ENCODE measurements at places on chromosomes 12 and 14.

DNA sequence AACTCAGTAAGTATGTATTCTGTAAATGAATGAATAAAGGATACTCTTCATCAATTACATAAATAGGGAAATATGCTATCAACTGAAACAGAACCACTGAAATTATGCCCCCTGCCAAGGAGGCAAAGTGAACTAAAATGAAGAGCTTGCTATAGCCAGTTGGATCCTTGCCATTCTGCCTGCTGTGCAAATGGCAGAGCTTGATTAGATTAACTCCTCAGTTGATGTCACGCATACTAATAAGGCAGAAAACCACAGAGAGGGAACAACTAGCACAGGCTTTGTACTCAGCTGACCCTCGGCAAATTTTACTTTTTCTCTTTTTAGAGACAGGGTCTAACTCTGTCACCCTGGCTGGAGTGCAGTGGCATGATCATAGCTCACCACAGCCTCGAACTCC is 36.7 kb upstream of the FERMT2 start:
- DNase-seq: no peak

DNA sequence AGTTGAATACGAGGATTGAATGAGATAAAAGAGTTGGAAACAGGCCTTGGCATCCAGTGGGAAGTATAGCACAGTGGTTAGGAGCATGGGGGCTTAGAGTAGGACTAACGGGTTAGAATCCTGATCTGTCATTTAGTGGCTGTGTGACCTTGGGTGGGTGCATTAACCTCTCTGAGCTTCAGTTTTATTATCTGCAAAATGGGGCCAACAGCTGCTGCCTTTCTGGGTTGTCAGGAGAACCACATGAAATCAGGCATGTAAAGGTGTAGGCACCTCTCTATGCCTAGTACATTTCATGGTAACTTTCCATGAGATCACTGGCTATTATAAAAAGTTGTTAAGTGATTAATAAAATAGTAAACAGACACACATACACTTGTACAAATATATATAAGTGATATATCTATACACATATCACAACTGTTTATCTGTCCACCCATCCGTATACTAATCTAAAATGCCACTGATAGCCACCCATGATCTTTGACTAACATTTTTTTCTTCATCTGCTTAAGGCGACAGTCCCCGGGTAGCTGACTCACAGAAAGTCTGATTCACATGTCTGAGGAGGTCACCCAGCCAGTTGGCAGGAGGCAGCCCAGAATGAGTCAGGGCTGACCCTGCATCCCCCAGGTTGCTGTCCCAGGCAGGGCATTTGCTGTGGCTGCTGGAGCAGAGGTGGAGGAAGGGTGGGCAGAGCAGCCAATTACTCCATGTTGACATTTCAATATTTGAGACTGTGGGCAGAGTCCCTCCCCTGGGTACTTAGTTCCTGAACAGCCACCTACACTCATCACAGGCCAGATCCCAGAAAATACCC is 125.6 kb upstream of the NOS1 start:
- DNase-seq: no peak

DNA sequence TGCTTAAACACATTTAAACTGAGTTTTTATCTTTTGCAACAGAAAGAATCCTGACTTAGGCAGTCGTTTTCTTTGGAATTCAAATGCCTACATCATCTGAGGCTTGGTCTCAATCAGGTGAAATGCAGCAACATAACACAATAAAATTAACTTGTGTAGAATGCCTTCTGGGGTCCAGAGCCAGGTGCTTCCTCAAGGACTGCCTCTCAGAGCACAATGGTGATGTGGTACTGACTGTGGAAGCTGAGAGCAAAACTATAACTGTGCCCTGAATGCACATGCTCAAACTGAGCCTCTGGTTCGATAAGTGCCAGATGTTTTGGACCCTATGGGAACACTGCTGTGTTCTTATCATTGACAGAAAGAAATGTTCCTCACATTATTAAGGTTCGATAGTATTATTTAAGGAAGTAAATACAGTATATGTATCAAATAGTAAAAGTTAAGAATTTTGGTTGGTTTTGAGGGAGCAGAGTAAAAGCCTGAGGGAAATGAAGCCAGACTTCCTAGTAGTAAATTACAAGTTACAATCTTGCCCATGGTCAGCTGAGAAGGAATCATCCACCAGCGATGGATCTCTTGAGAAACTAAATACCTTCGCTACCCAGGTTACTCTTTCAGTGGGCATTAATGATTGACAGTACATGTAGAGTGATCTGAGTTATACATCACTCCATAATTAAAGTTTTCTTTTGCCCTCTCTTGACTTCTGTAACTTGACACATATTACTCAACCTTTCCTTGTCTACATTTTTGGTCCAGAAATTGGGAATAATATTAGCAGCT is 122.9 kb upstream of the ATP2B1 start:
- DNase-seq: no peak

DNA sequence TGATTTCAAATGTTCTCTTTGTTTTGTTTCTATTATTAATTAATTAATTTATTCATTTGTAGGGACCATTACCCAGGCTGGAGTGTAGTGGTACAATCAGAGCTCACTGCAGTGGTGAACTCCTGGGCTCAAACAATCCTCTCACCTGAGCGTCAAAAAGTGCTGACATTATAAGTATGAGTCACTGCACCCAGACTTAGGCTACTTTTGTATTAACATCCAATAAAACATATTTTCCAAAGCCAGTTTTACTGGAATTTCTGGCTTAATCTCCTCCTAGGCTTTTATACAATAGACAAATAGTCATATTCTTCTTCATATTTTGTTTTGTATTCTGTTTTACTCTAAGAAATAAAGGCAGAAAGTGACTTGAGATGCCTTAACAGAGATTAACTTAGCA is 749.6 kb downstream of the SLC16A7 start:
- DNase-seq: no peak

DNA sequence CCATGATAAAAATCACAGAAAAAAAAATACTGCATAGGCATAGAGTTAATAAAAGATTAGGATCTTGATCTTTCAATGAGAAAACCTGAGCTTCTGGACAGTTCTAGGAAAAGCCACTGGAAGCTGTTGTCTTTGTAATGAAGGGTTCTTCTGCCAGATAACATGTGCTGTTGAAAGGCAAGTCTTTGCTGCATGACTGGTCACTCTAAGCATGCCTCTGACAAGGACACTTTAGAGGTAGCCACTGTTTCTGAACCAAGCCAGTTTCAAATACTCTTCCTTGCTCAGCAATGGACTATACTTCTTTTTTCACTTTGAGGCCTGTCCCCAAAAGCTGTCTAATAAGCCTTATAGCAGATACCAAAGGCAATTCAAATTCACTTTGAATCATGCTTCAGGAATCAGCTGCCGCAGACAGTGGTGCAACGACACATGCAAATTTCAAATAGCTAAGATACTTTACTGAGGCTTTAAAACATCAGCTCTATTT is 70.2 kb downstream of the BTG1 start:
- DNase-seq: peak; percentile 66

DNA sequence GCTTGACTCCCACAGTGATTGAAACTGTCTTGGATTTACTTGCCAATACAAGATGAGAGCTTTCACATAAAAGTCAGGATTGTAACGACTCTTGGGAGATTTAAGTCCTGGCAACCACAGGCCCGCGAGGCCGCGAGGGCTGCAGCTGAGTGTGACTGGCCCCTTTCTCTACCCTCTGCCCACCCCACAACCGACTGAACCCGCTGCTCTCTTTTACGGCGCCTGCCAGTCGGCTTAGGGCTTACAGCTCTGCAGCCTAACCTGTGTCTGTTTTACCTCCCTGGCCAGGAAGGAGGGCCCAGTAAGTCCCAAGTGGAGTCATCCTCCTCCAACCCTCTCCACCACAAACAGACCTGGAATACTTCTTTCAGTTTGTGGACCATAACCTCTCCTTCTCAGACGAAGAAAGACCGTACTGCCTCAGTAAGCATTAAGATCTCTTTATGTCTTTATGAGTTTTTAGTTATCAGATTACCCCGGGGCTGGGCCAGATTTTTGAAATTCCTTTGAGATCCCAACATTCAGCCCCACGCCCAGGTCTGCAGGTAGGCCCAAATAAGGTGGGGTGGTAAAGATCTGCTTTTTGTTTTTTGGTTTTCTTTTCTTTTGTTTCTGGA is 12.6 kb upstream of the TIGAR start:
- no peak for DNase-seq

- DNase-seq: peak; percentile 87
Measured at GRCh38 chr14:55454264-55455002, 14.0 kb upstream of the TBPL2 start.

- no peak for DNase-seq
Measured at GRCh38 chr12:82047446-82047845, 288.3 kb upstream of the PPFIA2 start.

- DNase-seq: no peak
Measured at GRCh38 chr12:76156726-76157125, 72.2 kb upstream of the NAP1L1 start.

DNA sequence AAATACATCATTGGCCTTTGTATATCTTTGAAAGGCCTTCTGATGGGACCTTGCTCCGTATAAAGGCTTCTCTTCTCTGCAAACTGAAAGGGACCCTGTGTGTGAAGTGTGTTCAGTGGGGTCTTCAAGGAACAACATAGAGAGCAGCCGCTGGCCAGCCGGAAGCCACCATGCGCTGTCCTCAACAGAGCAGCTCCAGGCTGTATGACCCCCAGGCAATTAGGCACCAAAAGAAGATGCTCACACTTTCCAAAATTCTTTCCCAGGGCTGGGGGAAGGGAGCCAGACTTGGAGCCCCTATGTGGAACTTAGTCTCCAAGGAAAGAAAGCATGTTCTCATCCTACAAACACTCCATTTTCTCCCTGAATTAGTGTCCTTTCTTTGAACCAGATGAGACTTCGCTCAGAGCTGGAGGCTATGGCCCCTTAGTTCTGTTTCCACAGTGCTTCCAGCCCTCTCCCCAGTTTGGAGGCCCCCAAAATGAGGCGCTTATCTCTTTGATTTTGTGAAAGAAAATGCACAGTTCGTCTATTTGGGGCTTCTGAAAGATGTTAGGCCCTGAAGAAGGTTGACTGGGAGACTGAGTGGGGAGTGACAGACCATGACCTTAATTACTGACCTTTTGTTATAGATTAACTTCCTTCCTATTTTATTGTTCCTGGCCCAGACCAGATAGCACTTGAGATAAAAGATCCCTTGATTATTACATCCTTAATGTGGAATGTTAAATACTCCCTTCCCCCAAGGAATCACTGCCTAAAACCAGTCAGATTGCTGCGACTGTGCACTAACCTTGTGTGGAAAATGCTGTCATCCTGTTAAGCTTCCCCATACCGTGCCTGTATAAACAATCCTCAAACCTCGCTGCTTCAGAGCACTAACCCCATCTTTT is 128.3 kb upstream of the FGD4 start:
- peak; percentile 21 for DNase-seq

DNA sequence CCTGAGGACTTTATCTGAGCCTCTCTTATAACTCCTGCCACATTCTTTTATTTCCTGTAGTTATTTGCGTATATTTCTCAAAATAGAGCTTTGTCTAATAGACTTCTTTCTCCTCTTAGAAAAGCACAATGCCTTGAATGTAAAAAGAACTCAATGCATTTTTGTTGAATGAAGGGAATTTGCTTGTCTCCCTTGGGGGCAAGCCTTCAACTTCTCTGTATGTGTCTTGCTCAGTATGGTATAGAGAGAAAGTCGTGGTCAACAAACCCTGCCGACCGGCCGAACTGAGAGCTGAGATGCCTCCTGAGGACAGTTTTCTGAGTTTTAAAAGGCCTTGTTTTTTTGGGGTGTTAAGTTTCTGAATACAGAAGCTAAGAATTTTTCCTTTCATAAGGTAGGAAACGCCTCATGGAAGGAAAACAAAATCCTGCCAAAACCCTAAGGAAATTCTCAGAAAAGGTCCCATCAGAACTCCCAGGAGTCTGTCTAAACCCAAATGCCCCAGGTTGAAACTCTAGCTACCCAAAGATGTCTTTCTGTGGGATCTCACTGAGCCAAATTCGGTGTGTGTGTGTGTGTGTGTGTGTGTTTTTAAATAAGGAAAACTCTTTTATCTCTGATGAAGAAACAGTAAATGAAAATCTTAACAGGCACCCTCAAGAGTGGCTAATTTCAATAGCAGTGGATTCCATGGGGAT is 136.6 kb downstream of the C12orf75 start:
- no peak for DNase-seq

DNA sequence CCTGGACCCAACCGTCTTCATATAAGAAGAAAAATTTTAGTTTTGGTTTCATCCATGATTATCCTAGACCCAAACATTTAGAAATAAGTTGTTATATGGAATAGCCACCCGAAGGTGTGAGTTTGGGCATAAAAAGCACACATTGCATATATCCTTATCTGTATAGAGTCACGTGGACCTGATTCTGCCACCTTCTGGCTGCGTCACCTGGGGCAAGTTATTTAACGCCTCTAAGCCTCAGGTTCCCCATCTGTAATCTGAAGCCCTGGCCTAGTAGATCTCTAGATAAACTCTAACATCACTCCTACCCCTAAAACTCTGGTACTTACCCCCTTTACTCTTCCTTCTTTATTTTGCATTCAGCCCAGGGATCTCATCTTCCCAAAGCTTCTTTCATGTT is 14.3 kb upstream of the KRT5 start:
- no peak for DNase-seq

DNA sequence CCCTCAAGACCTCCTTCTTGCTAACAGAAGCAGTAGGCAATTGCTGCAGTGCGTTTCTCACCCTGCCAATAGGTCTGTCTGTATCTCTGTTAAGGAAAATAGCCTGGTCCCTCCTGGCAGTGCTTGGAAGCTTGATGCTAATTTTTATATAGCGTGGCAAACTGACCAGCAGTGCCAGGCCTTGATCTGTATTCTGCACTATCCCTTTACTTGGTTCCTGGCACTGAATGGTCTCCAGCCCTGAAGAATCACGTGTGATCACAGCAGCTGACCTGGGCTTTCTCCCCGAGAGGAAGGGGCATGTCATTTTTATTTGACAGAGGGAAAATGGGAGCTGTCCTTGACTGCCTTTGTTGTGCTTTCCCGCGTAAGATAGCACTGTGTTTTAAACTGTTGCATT is 48.7 kb upstream of the TRAF3 start:
- DNase-seq: no peak

DNA sequence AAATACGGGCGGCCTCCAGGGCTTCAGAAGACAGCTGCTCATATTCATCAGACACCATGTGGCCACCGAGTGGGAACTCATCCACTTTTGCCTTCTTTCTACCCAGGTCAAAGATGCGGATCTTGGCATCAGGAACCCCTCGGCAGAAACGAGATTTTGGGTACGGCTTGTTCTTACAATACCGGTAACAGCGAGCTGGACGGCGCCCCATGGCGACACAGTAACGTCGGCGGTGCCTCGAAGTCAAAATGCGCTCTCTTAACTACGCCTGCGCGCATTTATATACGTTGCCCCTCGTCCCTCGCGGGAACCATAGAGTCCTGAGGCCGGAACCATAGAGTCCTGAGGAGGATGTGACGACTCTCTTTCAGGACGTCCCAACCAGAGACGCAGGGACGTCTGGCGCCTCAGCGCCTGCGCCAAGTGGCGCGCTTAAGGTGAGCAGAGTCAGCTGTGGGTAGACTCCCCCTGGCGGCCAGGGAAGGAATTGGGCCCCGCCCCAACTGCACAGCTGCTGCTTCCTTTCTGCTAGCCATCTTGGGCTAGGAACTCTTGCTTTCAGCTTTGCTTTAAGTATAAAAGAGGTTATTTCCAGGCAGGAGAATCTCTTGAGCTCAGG is at the start of gene RPL10L:
RPL10L (minus strand) TSS at position 256 of the 619 bp plus-strand sequence; CDS start at position 211, 45 bp downstream.
- no peak for DNase-seq

- DNase-seq: no peak
Measured at GRCh38 chr14:52801014-52801712, 9.8 kb upstream of the GNPNAT1 start.

Data from fibroblast of skin of left biceps (primary cell).